ENCODE measurements at places on chromosomes 6 and 20.

DNA sequence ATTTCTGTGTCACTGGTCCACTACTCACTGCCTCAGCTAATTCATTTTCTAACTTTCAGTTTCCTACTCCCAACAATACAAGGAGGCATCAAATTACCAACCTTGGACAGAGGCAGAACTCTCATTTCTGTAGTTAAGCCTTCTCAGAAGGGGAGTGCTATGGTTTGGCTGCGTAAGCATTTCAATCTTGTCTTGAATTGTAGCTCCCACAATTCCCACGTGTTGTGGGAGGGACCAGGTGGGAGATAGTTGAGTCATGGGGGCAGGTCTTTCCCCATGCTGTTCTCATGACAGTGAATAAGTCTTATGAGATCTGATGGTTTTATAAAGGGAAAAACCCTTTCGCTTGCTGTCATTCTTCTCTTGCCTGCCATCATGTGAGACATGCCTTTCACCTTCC is 22.9 kb downstream of the HLA-DRA start:
- no peak for DNase-seq

- no peak for DNase-seq
These were observed 25.0 kb downstream of the ERMARD start for GRCh38 chr6:169776379-169776778.

DNA sequence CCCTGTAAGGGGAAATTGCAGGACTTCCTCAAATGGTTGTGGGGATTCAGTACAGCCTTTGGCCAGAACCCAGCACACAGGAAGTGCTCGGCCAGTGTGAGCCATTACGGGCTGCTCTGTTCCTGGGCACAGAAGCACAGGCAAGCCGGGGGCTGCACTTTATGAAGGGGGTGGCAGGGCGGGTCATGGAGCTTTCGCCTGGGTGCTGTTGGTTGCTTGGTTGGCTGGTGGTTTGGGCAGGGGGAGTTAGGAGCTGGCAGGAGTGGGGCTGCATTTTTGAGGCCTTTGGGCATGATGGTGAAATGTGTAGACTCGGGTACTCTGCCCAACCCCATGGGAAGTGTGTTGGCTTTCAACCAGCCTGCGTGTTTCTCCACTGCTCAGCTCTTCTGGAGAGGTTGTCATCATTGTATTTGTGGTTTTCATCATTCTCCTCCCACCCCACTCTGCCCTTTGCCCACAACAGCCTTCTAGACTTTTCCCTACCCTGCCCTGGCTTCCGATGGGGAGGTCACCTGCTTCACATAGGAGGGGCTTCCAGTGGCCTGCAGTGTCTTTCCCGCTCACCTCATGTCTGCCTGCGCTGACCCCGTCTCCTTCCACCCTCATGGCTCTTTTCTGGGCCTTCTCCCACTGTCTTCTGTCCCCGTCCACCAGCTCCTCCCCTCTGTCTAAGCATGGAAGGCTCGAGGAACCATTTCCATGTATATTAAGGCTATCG is 16.1 kb upstream of the RBM38 start:
- peak; percentile 33 for DNase-seq

GRCh38 chr6:37851997-37852524 is 32.5 kb downstream of the ZFAND3 start:
- no peak for DNase-seq

- peak; percentile 84 for DNase-seq
These were observed 6.2 kb downstream of the CSTL1 start for GRCh38 chr20:23445596-23446217.

GRCh38 chr6:21802175-21802822 is 208.7 kb downstream of the SOX4 start:
- DNase-seq = no peak

Measured in AG10803 (cell line).